Sciatic nerve (tissue), 2 donors: ENCODE measurements at places on chromosomes 2 and 18. TPM values are rescaled to one million over a fixed set of nuclear protein-coding genes. Genes with fewer than 3 reads are reported as not detected.

DNA sequence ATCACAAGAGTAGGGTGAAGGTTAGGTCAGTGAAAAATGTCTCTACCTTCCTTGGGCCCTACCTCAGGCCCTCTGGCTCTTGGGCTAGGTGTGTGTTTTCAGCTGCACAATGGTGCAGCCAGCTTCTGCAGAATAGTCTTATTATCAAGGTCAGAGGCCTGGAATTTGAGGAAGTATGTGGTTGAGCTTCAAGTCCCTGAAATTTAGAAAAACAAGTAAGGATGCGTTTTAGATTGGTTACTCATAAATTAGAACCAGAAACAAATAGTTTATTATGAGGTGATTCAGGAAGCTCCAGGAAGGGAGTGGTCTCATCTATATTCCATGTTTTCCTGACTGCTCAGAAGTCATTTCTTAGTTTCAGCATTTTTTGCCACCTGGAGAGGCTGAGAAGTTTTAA, 204.2 kb upstream of the CELF4 start:
- no peak for DNase-seq

The TUBB8B gene
- total RNA-seq, result not detected

DNA sequence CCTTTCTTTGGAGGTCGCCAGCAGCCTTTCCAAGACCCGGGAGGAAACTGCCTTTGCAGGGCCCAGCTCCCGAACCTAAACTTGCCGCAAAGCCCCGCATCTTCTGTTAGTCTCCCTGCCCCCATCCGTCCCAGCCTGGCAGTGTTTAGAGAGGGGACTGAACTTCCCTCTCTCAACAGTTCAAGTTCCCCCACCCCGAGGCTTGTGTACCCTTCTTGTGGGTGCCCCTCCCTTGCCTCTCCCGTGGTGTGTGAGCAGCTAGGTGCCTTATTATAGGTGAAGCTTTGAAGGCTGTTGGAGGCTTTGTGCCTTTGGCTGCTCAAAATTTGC, 1.4 kb downstream of the LBH start:
- DNase-seq, result no peak

- DNase-seq, result peak; percentile 31
Observed at GRCh38 chr2:128640166-128640844, 321.6 kb upstream of the HS6ST1 start.

The SIX3 gene
- not detected for total RNA-seq

DNA sequence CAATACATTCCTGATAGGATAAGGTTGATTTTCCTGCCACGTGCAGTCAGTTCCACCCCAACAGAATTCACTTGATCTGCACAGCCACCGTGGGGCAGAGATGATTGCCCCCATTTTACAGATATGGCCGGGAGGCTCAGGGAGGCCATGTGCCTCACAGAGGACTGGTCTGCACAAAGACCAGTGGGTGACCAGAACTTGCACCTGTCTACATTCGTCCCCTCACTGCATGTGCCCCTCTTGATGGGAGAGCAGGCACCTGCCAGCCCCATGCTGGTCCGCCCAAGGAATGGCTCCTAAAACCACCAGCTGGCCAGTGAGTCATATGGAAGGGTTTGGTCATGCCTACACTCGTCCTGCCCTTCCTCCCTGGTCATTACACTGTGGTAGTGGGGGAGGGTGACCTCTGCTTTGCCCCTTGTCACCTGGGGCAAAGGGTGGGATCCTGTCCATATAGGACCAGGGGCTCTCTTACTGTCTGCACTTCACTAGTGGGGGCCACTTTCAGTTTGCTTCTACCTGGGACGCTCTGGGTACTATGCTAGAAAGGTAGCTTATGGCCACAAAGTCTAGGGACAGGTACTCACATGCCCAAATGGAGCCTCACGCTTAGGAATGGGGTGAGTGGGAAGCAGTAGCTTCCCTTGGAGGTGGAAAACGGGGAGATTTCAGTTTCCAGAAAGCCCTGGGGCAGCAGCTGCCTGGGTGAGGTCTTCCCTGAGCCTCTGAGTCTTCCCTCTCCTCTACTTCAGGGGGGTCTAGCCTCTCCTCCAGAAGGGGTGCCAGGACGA, 14.7 kb downstream of the RRM2 start:
- DNase-seq, result no peak

The CDH2 gene
- total RNA-seq, result 11.1 TPM

GRCh38 chr2:191112448-191112901, 38.3 kb downstream of the STAT4 start:
- DNase-seq, result no peak

DNA sequence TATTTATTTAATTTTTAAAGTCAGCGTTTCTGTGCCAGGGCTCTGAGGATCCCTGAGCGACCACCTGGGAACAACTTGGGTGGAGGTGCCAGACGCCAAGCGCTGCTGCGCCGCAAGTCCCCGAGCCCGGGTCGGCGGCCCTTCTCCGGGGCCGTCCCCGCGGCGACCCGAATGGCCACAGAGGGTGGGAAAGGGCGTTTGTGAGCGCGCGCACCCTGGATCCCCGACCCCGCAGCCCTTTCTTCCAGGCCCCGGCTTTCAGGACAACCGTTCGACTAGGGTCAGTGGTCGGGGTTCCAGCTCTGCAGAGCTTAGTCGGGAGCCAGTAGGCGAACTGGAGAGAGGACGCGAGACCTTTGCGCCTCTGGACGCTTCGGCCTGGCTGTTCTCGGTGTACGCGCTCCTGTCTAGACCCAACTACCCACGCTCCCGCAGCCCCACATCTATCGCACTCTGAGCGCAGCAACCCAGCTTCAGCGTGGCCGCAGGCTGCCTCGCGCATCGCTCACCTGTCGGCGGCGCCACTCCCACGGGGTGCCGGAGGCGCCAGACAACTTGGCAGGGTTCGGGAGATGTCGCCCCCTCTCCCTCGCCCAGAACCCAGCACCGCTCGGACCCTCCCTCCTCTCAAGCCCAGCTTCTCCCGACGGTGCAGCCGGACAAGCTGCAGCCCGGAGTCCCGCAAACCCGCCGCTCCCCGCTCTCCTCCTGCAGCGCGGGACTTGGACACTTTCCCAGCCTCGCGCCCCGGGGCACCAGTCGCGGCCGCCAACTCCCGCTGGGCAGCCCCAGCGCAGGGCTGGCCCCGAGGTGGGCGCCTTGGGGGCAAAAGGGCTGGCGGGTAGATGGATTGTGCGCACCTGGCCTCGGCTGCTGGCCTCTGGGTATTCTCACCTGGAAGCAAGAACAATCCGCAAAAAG, 758 bp downstream of the LYPD1 start:
- no peak for DNase-seq
